Midbrain (tissue), 1 donor: ENCODE measurements at places on chromosomes 12 and 14.

- DNase-seq = no peak
Observed at GRCh38 chr12:12663644-12664294, 32.2 kb downstream of the GPR19 start.

- DNase-seq = no peak
Observed at GRCh38 chr14:53473480-53473879, 320.4 kb upstream of the DDHD1 start.

DNA sequence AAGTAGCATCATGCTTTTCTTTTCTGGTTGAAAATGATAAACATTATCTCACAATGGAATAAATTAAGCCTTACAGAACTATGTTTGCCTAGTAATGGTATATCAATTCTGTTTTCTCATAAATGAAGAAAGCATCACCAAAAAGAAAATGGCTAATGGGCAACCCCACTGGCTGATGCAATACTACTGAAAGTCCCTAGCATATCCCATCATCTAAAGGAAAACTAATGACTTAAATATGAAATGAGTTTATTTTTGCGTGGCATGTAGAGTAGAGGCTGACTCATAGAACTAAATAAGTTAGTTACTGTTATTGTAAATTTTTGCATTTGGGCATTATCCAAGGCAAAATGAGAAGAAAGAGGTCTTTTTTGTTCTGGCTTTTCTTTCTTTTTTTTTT, 1156.3 kb upstream of the SEL1L start:
- no peak for DNase-seq

DNA sequence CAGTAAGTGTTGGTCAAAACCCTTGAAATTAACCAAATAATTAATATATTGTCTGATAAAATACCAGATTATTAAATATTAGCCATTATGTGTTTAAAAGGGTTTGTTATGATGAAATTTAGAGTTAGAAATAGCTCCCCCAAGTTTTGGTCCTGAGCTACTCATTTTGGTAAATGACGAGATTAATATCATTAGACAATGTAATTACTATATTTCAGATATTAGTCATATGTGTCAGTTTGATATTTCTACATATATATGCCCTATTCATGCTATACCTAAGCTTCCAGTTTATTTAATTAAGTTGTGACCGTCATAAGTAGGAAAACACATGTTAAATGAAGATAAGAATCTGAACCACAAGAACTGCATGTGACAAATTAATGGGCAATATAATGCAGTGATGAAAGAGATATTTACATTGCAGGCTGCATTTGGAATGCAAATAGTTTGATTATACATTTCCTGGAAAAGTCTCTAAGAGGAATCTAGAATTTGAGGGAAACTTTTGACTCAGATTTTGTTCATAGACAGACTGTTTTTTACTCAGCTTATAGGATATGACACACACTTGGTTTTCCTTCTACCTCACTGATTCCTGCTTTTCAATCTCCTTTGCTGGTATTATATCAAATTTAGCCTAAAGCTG, 70.5 kb downstream of the TBC1D30 start:
- DNase-seq = no peak

DNA sequence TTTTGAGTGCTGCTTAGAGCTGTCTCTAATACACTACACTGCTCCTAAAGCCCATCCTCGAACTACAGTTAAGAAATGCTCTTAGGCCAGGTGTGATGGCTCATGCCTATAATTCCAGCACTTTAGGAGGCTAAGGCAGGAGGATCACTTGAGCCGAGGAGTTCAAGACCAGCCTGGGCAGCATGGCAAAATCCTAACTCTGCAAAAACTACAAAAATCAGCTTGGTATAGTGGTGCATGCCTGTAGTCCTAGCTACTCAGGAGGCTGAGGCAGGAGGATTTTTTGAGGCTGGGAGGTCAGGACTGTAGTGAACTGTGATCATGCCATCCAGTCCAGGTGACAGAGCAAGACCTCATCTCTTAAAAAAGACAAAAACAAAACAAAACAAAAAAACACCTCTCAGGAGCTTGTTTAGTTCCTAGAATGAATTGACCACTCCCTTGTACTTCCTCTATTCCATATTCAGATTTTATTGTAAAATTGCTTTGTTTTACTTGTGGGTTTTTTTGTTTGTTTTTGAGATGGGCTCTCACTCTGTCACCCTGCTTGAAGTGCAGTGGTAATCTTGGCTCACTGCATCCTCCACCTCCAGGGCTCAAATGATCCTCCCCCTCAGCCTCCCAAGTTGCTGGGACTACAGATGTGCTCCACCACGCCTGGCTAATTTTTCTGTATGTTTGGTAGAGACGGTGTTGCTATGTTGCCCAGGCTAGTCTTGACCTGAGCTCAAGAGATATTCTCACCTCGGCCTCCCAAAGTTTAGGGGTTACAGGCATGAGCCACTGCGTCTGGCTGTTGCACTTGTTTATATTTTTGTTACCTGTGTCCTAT, 13.6 kb downstream of the MDM2 start:
- DNase-seq = no peak

DNA sequence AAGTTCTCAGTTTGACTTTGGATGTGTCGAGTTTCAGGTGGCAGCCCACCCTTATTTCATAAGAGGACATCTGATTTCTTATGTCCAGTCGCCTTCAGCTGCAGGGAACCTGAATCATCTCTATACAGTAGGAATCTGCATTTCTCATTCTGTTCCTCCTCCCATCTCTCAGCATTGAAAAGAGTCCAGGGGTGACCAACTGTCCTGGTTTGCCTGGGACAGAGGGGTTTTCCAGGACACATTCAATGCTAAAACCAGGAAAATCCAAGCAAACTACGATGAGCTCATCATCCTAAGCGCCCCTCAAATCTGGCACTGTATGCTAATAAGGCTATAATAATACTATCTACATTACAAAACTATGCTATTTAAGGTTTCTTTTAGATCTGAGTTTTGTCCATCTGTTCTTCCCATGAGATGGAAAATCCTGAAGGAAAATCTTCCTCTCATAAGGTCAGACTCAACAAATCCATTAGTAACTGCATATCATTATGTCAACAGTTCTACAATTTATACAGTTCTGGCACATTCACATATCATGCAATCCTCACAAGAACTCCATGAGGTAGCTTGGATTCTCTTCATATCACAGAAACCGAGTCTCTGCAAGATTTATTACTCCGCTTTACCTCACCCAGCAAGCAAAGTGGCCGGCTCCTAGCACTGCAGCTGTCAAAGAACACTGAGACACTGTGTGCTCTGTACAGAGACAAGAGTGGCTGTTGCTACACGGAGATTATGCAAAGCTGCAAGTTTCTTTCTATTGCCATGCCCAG, 15.6 kb upstream of the CALM1 start:
- DNase-seq = peak; percentile 82

- DNase-seq = no peak
Observed at GRCh38 chr14:86257973-86258372, 728.0 kb downstream of the FLRT2 start.

GRCh38 chr12:103181366-103182152, 224.1 kb downstream of the ASCL1 start:
- no peak for DNase-seq

DNA sequence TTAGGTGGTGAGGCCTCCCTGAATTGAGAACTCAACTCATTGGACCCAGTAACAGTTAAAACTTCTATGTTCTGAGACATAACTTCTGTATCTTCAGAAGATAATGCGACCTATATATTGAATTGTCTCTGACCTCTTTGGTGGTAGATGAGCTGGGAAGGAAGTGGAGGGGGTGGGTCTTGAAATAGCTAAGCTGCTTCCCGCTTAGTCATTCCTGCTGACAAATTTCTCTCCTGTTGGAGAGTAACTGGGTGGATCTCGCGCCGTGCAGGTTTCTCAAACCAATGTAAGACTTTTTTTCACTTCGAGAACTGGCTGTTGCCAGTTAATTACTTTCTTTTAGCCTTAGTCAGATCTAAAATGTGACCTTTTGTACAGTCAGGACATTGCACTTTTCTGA, 100.8 kb downstream of the PPHLN1 start:
- no peak for DNase-seq

DNA sequence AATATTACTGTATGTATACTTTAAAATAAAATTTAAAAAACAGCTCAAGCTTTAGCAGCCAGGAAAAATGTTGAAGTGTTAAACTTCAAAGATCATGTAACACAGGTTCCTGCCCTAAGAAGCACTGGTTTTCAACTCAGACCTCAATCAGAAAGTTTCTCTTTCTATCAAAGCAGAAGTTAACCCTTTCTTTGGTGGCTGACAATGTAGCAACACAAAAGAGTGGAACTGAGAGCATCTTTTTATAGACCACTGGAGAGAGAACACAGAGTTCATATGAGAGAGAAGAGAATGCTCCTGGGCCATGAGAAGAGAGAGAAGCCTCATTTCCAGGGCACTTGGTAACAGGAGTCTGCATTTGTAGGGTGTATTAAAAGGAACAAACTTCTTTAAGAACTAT, 42.2 kb upstream of the KTN1 start:
- DNase-seq = no peak

DNA sequence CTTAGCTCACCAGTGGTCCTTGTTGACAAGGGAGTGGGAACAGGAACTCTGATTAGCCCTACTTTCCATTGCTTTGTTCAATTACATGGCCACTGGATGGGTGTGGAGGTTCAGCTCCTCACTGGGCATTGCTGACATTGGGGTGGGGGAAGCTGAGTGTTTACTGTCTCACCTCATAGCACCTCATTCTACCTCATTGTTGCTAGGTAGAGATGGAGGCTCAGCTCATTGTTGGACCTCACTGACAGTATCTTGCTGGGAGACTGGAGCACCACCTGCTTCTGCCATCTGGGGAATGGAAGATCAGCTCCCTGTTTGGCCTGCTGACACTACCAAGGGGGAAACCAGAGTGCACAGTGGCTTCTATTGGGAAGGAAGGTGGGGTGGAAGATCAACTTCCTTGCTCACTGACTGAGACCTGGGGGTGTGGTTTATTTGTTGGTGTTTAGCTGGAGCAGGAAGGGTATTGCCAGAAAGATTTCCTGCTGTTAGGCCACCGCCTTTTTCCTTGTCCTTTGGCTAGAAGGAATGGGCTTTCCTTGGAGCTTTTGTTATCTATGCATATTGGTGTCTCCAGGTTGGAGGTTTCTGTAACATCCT, 1.3 kb upstream of the OR4E2 start:
- no peak for DNase-seq

DNA sequence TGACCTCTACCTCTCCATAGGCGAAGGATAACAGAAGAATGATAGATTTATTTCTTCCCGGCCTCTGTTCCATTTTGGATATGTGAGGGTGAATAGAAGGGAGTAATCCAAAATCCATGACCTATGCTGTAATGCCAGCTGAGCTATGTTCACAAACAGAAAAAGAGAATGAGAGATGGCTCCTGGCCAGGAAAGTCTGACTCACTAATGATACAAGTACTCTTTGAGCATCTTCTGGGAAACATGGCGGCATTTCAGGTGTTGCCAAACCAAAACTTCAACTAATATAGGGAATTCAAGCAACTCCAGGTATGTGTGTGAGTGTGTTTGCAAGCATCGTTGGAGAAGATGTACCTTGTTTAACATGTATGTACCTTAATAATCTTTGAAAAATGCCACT, 55.1 kb downstream of the MED13L start:
- no peak for DNase-seq

GRCh38 chr14:68466491-68466977, 326.3 kb downstream of the ZFP36L1 start:
- no peak for DNase-seq

DNA sequence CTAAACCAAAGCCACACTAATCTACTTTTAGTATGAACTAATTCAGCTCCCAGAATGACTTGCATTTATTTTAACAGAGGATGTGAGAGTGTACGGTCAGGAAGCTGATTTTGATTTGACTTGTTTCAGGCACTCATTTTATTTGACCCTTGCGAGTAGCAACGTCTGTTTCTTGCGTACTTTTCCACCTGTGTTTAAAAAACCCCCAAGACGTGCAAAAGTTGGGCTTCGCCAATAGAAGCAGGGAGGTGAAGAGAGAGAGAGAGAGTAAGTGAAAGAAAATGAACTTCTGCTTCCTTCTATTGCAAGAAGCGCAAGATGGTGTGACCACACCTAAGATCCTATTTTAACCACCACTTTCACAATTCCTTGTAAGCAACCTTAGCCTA, 6.7 kb upstream of the SLC15A4 start:
- no peak for DNase-seq

- DNase-seq = no peak
Observed at GRCh38 chr14:91778217-91778616, 46.3 kb upstream of the CATSPERB start.

DNA sequence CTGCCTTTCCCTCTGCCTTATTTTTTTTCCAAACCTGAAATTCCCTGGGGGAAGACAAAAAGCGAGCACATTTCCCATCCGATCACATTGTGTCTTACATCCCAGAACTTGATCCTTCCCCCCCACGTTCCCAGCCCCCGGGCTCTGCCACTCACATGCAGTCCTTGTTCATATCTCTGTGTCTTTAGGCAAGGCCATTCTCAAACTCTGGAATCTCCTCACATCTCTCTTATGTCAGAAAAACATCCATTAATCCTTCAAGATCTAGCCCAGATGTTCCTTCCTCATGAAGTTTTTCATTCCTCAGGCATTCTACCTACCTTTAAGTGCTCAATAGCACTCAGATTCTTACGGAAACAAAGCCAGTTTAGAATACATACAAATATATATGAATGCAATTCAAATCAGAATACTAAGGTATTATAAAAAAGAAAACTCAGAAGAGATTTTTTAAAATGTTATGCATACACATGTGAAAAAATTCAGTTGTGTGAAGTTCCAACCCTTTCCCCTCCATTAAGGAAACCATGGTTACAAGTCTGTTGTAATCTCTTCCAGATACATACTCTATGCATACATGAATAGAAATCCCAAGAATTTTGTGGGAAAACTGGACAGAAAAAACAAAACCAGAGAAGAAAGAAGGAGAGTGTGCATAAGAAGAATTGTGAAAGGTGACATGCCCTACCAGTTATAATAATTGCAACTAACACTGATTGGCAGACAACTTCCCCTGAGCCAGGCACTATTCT, 120.3 kb downstream of the SLC38A1 start:
- DNase-seq = no peak

- DNase-seq = peak; percentile 78
Observed at GRCh38 chr12:114508529-114509129, 102.7 kb upstream of the TBX5 start.

DNA sequence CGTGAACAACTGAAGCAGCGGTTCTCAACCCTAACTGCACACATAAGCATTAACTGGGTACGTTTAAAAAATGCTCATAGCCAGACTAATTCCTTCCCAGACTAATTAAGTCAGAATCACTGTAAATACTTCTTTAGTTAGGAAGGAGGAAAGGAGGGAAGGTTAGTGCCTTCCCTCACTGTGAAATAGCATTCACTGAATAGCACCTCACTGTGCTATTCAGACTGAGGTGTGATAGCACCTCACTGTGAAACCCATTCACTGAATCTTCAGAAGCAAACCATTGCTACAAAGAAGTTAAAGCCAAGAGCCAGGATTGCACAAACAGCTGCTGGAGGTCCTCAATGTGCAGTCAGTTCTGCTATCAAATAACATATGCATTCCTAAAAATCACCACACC, 58.8 kb downstream of the RTN1 start:
- DNase-seq = no peak

GRCh38 chr12:62861586-62861985, 73.4 kb downstream of the PPM1H start:
- peak; percentile 63 for DNase-seq

DNA sequence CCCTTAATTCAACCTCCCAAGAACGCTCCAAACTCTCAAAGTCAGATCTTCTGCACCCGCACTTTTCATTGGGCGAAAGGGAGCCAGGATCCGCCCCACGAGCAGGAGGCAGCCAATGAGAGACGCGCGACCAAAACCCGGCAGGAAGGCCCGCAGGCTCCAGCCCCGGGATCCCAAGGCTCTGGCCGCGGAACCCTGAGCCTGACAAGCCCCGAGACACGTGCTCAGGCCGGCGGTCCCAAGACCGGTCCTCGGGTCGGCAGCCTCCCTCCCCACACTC, 438 bp downstream of the DDX54 start:
- DNase-seq = peak; percentile 77
